ENCODE measurements at places on chromosomes 3 and 15.

DNA sequence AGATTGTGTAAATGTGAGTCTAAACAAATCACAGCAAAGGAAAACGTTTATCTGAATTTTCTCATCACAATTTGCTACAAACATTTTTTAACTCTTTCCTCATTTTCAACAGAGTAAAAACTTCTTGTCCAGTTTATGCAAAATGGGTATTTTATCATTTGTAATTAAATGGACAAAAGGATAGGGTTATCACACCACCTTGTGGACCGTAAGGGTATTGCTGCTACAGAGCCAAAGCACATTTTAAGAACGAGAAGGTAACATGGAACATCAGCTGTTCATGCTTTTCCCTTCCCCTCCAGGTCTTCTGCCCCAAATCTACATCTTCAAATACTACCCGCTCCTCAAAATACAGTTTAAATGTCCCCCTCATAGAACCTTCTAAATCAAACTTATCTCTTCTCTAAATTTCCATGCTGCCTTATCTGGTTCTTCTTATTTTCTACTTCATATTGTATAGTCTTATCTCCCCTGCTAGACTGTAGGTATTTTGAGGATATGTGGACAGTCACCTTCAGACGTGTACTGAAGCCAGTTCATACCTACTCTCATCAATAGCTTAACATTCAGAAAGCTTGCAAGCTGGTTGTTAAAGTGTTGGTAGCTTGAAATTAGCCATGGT lies 12.8 kb upstream of the SETMAR start:
- DNase-seq = no peak

GRCh38 chr15:96474231-96474664 lies 143.7 kb downstream of the NR2F2 start:
- DNase-seq = no peak

- DNase-seq = no peak
These were observed 76.5 kb upstream of the SPRED1 start for GRCh38 chr15:38176155-38176554.

DNA sequence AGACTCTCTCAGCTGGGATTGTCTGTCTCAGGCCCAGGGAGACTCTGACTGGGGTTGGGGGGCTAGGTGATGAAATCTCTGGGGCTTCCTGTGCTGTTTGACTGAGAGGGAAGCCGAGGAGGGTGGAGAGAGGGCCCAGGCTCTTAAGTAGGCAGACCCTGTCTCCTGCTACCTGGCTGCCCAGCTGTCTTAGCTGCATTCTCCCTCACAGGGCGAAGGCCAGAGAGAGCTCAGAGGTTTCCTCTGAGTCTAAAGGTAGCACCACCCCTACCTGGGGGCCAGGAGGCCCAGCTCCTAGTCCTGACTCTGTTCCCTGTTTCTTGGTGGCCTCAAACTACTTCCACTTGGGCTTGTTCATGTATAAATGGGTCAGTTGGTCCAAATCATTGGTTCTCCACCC lies 24.4 kb downstream of the SMAD6 start:
- DNase-seq = no peak

GRCh38 chr3:114902691-114903101 lies 244.4 kb downstream of the ZBTB20 start:
- no peak for DNase-seq

- no peak for DNase-seq
These were observed 133.6 kb downstream of the TPRG1 start for GRCh38 chr3:189305412-189305811.

- DNase-seq = no peak
These were observed 389 bp downstream of the ARPC4 start for GRCh38 chr3:9793161-9793781.

- no peak for DNase-seq
These were observed 5.7 kb downstream of the VGLL4 start for GRCh38 chr3:11637901-11638458.
